ENCODE measurements at places on chromosomes 7 and 10. TPM values are rescaled to one million over a fixed set of nuclear protein-coding genes. Genes with fewer than 3 reads are reported as not detected.
A peak's percentile ranks its signal among the peaks of the same experiment; 100 is the strongest.

- no peak for DNase-seq
These were observed 1.6 kb downstream of the DLX6 start for GRCh38 chr7:97006816-97007582.

DNA sequence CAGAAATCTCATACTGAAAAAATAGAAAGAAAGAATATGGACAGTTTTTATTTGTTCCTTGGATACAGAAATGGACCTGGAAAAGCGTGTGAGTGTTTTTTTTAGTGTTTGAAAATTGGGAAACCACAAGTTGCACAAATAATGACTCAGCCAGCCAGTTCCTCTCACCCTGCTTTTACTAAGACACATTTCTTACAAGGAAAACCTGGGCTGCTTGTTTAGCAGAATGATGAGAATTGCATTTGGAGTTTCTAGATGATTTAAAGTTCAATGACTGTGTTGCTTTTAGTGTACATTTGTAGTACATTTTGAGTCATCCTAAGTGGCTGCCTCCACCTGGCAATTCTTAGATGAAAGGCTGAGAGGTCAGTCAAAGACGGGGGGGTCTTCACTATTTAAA lies 218.7 kb downstream of the ABCA13 start:
- peak; percentile 10 for DNase-seq

- no peak for DNase-seq
These were observed 68.3 kb downstream of the DNAH11 start for GRCh38 chr7:21611129-21611528.

DNA sequence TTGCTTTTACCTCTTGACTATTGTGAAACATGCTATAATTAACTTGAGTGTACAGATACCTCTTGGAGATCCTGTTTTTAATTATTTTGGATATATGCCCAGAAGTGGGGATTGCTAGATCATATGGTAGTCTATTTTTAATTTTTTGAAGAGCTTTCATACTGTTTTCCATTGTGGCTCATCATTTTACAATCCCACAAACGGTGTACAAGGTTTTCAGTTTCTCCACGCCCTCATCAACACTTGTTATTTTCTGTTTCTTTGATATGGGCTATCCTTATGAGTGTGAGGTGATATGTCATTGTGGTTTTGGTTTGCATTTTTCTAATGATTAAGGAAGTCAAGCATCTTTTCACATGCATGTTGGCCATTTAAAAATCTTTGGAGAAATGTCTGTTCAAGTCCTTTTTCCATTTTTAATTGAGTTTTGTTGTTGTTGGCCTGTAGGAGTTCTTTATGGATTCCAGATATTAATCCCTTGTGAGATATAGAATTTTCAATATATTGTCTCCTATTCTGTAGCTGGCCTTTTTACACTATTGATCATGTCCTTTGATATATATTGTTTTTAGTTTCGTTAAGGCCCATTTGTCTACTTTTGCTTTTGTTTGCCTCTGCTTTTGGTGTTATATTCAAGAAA lies 7.5 kb downstream of the AGK start:
- peak; percentile 7 for DNase-seq

- DNase-seq, result peak; percentile 65
These were observed 16.7 kb downstream of the PPP1R3C start for GRCh38 chr10:91616137-91616536.

DNA sequence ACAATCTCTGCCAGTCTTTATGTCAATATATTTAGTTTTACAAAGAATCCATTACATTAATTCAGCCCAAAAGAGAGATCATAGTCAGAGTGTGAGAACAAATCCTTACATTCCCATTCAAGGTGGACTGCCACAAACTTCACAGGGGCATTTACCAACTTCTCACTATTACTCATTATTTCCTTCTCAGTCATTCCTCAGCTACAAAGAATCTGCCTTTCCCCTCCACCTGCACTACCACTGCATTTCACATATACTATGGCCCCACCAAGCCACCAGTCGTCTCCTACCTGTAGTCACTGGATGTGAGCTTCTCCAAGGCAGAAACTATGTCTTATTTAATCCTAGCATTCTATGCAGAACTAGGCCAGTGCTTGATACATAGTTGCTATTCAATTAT lies 94.3 kb downstream of the USP6NL start:
- no peak for DNase-seq

The UCN3 gene
- not detected for total RNA-seq

GRCh38 chr7:103632972-103633371 lies 187.0 kb upstream of the SLC26A5 start:
- DNase-seq, result peak; percentile 52

DNA sequence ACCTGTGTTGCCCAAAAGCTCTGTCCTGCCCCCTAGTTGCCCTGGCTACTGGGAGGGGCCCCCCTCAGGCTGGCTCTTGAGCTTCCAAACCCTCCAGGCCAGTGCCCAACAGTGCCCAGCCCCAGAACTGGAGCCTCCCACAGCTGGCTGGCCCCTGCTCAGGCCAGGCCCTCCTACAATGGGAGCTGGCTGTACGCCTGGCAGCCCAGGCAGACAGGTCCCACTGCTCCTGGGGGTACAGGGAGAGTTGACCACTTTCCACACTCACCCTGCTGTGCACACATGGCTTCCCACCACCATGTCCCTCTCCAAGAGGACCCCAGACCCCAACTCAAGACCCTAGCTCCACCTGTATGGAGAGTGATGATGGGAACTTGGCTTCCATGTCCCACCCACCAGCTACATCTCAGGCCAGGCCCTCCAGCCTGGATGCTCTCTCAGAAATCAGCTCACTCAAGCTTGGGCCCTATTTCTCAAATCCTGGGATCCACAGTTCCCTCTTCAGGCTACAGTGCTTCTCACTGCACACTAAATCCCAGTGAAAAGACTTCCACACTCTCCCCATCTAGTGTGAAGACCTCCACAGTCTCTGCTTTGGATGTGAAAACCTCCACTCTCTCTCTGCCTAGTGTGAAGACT lies 92.6 kb downstream of the OAT start:
- DNase-seq, result no peak

DNA sequence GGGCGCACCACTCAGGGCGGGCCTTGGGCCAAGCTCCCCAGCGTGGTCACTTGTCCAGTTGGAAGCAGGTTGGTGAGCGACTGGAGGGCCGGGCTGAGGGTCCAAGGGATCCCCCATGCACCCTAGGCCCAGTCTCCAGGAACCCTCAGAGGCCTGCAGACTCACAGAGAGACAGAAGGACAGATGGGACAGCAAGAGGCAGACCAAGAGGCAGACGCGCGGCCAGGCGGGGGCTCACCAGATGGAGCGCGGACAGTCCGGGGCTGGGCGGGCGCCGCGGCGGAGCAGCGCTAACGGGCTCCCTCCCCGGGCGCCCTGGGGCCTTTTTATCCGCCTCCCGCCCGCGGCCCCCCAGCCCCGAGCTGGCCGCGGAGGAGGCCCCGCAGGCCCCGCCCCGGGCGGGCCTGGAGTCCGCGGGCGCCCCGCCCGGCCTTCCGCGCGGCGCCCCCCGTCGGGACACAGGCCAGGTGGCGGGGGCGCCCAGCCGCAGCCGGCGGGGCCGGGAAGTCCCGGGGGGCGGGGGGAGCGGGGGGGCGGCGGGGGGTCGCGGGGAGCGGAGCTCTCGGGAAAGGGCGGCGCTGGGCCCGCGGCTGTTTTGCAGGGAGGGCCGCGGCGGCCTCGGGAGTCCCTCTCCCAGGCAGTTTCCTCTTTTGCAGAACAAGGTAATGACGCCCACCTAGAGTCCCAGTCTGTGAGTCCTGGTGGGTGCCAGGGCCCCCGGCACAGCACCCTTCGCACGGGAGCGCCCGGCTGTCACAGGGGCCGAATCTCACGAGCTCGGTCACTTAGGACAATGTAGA lies at the start of gene LOXL4:
LOXL4 (minus strand) TSS at position 301 of the 800 bp plus-strand sequence. CDS start 5,175 bp downstream, outside the sequence.
- peak; percentile 37 for DNase-seq

DNA sequence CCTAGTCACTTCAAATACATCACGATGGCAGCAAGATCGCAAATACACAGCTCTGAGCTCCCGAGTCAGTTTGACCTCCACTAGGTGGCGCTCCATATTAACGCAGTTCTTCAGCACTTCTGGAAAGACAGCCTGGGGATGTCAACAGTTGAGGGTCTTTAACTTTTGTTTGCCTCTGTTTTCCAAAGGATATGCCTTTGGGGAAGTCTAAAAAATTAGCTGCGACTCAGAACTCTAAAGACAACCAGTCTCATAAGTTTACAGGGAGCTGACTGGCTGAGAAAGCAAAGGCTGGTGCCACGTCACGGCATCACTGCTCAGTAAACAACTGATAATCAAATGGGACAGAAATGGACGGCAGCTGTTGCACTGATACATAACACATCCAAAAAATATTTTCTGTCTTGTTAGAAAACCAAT lies 458.8 kb downstream of the SORCS1 start:
- DNase-seq, result peak; percentile 45

The PLPP4 gene
- total RNA-seq, result not detected

- DNase-seq, result peak; percentile 21
These were observed 2.7 kb downstream of the RHBDD2 start for GRCh38 chr7:75881436-75882095.

The OR6B1 gene
- total RNA-seq, result not detected

GRCh38 chr10:14374745-14375445 lies 44.2 kb upstream of the FRMD4A start:
- DNase-seq, result peak; percentile 42

DNA sequence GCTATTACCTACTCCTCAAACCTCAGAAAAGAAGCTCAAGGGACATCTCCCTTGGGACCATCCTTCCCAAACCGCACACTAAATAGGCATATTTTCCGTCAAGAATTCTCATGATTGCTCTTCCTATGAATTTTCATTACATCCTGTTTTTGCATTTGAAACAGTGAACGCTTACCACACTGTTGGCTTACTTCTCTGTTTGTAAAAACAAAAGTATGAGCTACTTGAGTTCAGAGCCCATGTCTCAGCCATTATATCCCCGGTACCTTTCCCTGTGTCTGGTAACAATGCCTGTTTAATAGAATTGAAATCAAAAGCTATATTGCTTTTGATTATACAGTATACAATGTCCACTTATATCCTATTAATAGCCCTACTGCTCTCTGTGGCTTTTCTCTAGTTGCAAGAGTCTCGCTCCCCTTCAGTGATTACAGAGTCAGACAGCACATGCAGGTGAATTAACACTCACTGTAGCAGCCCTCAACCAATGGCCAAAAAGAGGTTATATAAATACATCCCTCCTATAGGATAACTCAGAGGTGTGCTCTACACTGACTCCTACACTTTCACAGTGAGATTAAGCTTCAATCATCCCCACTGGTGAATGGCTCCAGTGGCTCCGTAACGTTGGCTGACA lies 264.4 kb downstream of the SORCS1 start:
- DNase-seq, result no peak

DNA sequence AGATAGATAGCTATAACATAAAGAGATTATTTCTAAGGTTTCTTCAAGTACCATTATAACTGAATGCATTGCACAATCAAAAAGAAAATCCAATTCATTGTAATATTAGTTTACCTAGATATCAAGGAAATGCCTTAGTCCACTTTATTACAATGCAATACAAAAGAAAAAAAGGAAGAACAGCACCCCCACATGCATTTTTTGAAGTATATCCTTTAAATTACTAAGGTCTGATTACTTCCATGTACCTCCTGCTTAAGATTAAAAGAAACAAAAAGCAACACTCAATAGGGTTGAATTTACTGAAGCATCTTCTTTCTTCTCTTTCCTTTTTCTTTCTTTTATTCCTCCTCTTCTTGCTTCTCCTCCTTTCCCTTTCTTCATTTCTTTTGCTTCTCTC lies 973.8 kb upstream of the LRRTM3 start:
- no peak for DNase-seq

The TUBB8 gene
- total RNA-seq, result not detected

DNA sequence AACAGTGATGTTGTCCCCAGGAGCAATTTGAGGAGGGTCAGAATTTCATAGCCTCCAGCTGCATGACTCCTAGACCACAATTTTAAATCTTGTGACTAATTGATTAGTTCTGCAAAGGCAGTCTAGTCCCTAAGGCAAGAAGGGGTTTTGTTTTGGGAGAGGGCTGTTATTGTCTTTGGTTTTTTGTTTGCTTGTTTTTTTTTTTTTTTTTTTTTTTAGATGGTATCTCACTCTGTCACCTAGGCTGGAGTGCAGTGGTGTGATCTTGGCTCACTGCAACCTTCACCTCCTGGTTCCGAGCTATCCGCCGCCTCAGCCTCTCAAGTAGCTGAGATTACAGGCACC lies 117.0 kb downstream of the MARCHF5 start:
- DNase-seq, result no peak

DNA sequence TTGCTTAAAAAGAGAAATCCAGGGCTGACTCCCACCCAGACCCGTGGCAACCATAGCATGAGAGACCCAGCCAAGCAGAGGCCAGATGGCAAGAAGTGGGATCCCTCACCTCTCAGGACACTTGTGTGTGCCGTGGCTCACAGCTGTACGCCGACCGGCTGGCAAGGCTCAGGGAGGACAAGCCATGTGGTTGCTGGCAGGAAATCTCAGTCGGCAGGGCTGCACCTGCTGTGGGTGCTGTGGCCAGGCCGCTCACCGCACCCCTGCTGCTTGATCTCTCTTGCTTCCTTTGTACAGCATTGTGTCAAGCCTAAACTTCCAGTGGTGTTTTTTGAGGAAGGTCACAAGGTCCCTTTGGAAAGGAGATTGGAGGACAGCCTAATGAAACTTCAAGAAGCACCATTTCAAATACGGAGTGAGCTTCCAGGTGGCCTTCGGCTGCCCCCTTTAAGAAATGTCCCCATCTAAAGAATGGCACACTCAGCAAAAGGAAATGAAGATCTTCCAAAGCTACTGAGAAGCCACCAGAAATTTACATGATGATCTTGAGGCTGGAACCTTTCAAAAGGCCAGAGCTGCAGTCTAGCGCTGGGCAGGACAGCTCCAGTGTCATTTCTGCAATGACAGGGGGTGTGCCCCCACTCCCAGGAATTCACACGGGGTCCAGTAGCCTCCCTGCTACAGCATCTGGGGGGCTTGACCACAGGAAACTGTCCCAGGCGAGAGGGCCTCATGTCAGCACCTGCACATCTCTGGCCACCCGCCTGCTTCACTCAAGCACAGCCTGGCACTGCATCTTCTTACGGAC lies 409.0 kb upstream of the MGMT start:
- no peak for DNase-seq

GRCh38 chr7:147670759-147671158 lies 919.8 kb upstream of the C7orf33 start:
- DNase-seq, result no peak

GRCh38 chr7:26084418-26084817 lies 67.6 kb upstream of the NFE2L3 start:
- DNase-seq, result no peak

- no peak for DNase-seq
These were observed 113.1 kb upstream of the PDLIM1 start for GRCh38 chr10:95403700-95404461.

The TMEM178B gene
- not detected for total RNA-seq

DNA sequence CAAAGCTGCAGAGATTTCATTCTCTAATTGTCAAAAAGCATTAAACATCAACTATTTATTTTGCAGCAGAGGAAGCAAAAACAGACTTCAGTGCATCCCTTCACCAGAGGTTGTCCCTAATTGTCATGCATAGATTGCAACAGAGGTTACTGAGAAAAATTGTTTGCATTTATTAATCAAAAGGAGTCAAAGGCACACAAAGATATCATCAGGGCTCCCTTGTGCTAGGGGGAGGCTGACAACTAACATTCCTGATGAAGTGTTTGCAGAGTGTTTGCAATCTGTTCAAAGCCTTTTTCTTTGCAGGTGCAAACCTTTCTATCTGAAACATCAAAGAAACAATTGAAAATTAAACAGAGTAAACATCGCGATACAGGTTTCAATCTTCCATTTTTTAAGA lies 227.5 kb downstream of the TEX36 start:
- DNase-seq, result no peak
